Spleen (tissue), 13 donors: ENCODE measurements at places on chromosomes 6 and 20. TPM values are rescaled to one million over a fixed set of nuclear protein-coding genes. Genes with fewer than 3 reads are reported as not detected.

Gene DZANK1
- 2.1 TPM for total RNA-seq

Gene GSTA1
- not detected for total RNA-seq

Gene MYBL2
- total RNA-seq = 44.2 TPM

Gene PRICKLE4
- total RNA-seq = 14.2 TPM

- peak; percentile 91 for DNase-seq
- H3K4me3 ChIP-seq = peak overlapping the region; percentile 40
- H3K27me3 ChIP-seq = no peaks in the 10 kb centered on the region
- peaks cover 32% of the 10 kb centered on the region for H3K4me1 ChIP-seq
- peak overlapping the region; percentile 93 for H3K27ac ChIP-seq
These were observed 130.3 kb upstream of the BTN3A2 start for GRCh38 chr6:26234421-26235301.

- H3K36me3 ChIP-seq = no peaks in the 10 kb centered on the region
- no peak for DNase-seq
- no peak overlapping the region for H3K4me3 ChIP-seq
- no peaks in the 10 kb centered on the region for H3K27me3 ChIP-seq
- peak overlapping the region; percentile 70 for H3K27ac ChIP-seq
These were observed 87.7 kb downstream of the HIVEP2 start for GRCh38 chr6:142857233-142857761.

DNA sequence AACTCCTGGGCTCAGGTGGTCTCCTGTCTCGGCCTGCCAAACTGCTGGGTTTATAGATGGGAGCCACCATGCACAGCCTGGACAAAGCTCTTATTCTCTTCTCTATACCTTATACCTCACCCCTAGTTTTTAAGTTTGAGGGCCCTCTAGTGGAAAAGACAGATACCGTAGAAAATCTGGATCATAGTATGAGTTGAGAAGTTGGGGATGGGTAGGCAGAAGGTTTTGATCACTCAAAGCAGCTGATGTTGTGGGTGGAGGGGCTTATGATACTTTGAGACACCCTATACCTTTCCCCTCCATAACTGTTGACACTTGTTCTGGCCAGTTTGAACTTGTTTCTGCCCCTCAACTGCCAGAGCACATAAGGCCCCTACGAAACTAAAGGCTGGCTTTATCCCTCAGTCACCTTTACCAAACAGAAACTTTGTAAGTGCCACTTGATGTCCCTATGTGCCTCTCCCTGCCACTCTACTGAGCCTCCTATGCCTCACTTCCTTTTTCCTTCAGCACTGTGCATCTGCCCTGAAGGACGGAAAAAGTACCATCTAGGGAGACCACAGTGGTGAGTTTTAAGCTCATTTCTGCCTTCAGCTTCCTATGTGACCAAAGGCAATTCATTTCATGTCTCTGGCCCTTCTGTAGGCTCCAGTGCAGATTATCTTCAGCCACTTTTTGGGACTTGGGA is 28.6 kb downstream of the RALY start:
- peaks cover 99% of the 10 kb centered on the region for H3K4me1 ChIP-seq
- DNase-seq = no peak
- no peaks in the 10 kb centered on the region for H3K36me3 ChIP-seq
- H3K27ac ChIP-seq = no peak overlapping the region
- H3K4me3 ChIP-seq = no peak overlapping the region

- no peaks in the 10 kb centered on the region for H3K27me3 ChIP-seq
- H3K4me3 ChIP-seq = peak overlapping the region; percentile 99
- no peaks in the 10 kb centered on the region for H3K36me3 ChIP-seq
- peak overlapping the region; percentile 98 for H3K27ac ChIP-seq
These were observed 1.3 kb downstream of the DIDO1 start for GRCh38 chr20:62925076-62925419.

- no peak for DNase-seq
- peaks cover 56% of the 10 kb centered on the region for H3K4me1 ChIP-seq
These were observed 4.3 kb downstream of the PPP1R10 start for GRCh38 chr6:30612687-30613248.

DNA sequence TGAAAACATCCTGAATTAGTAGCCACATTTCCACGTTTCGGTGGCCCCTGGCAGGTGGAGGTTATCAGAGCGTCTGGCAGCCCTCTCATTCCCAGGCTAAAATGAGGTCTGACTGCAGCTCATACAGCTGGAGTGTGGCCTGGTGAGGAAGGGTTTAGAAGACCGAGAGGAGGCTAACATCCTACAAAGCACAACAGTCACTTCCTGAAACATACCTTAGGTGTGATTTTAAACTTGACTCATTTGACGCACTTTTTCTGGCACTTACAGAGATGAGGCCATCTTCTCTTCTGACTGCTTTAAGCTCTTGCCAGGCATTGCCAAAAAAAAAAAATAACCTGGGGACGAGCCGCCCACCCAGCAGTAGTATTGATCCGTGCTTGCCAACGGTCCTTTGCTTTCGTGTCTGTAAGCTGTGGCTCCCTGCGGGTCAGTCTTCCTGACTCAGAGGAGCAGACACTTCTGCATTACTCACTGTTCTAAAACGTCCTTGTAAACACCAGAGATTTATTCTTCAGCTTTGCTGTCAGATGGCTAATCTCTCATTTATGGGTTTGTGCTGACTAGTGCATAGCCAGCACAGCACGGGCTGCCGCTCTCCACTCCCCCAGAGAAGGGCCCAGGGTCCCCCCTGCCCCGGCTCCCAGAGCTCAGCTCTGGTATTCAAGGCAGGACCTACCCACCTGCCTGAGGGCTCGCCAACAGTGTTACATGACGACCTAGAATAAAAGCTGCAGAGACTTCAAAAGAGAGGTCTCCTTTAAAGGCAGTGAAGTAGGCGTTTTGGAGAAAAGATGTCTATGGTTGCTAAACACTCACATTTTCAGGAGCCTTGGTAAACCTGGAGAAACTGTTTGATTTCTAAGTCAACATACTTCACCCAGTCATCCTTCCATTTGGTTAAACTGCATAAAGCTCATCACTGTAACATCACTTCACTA is 78.5 kb upstream of the FRMD1 start:
- H3K36me3 ChIP-seq = no peaks in the 10 kb centered on the region
- H3K4me1 ChIP-seq = no peaks in the 10 kb centered on the region

- H3K4me1 ChIP-seq = no peaks in the 10 kb centered on the region
- H3K36me3 ChIP-seq = no peaks in the 10 kb centered on the region
- H3K4me3 ChIP-seq = no peak overlapping the region
- no peak overlapping the region for H3K27ac ChIP-seq
- H3K27me3 ChIP-seq = peaks cover 20% of the 10 kb centered on the region
- DNase-seq = no peak
These were observed 690 bp downstream of the GDAP1L1 start for GRCh38 chr20:44247586-44248409.

- H3K4me3 ChIP-seq = no peak overlapping the region
- DNase-seq = no peak
- no peaks in the 10 kb centered on the region for H3K36me3 ChIP-seq
- no peaks in the 10 kb centered on the region for H3K4me1 ChIP-seq
These were observed 24.4 kb downstream of the CAP2 start for GRCh38 chr6:17417817-17418216.

DNA sequence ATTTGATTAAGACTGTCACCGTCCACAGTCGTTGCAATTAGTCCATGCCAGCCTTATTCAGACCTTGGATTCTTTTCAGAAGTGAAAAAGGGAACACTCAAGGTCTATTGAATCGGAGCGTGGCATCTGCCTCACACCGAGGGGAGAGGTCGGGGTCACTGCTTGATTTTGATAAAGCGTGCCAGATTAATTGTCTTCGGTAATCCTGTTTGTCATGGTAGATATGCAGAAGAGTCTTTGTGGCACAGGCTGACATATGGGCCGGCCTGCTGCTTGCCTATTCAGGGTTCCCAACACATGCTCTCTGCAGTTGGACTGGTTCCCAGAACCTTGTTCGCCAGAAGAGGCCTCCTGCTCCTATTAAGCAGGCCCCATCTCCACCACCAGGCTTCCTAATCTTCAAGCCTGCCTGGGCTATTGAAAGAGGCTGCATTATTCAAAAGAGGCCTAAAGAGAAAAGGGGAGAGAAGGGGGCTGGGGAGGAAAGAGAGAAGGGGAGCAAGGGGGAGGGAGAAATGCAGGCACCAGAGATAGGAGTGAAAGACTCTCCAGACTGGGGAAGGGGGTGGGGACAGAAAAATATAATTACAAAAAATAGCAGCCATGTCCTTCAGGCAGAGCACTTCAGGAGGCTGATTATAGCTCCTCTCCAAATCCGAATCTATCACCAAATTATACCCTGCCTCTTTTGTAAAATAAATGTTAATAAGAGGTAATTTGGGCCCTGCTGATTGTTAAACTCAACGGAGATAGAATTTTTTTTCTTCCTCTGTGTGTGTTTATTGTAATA is 611.3 kb downstream of the HDGFL1 start:
- H3K27me3 ChIP-seq = no peaks in the 10 kb centered on the region
- peak; percentile 71 for DNase-seq
- H3K36me3 ChIP-seq = no peaks in the 10 kb centered on the region
- H3K4me1 ChIP-seq = peaks cover 4% of the 10 kb centered on the region
- no peak overlapping the region for H3K4me3 ChIP-seq

DNA sequence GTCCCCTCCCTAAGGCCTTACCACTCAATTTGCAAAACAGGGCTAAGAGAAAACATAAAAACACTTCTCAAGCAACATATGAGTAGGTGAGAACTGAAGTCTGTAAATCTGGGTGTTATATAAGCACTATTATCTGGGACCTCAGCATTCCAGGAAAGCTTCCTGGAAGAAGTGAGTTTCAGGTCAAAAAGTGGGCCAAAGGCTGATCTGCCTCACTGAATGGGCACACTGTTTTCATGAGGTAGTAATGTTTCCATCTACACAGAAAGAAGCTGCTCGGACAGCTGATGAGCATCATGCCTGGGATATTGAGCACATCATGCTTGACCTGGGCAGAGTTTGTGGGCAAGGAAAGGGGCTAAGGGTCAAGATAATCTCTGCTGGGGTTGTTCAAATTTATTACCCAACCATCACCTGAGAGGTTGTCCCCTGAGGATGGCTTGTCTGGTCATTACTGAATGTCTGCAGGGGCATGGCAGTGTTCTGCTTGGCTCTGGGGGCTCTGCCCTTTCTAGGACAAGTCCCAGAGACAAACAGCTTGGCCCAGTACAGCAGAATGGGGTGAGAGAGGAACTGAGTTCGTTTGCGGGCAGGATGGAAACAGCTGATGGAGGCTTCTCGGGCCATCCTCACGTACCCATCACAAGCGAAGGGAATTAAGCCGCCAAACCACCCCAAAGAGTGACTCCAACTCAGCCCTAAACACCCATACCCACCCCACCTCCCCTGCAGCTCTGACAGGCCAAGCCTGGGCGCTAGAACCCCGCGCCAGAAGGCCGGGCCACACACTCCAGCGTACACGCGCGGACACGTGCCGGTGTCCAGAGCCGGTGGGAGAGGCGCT is 1.2 kb upstream of the SYNJ2 start:
- peak; percentile 86 for DNase-seq
- no peaks in the 10 kb centered on the region for H3K36me3 ChIP-seq
- peak overlapping the region; percentile 78 for H3K4me3 ChIP-seq
- peak overlapping the region; percentile 74 for H3K27ac ChIP-seq

GRCh38 chr6:116866281-116866871 is 10.7 kb upstream of the RFX6 start:
- no peaks in the 10 kb centered on the region for H3K4me1 ChIP-seq
- H3K4me3 ChIP-seq = no peak overlapping the region
- H3K27ac ChIP-seq = no peak overlapping the region
- H3K36me3 ChIP-seq = no peaks in the 10 kb centered on the region

GRCh38 chr6:84357631-84358030 is 130.2 kb upstream of the CEP162 start:
- H3K27ac ChIP-seq = no peak overlapping the region
- H3K4me1 ChIP-seq = no peaks in the 10 kb centered on the region
- DNase-seq = no peak
- no peak overlapping the region for H3K4me3 ChIP-seq
- H3K36me3 ChIP-seq = no peaks in the 10 kb centered on the region

DNA sequence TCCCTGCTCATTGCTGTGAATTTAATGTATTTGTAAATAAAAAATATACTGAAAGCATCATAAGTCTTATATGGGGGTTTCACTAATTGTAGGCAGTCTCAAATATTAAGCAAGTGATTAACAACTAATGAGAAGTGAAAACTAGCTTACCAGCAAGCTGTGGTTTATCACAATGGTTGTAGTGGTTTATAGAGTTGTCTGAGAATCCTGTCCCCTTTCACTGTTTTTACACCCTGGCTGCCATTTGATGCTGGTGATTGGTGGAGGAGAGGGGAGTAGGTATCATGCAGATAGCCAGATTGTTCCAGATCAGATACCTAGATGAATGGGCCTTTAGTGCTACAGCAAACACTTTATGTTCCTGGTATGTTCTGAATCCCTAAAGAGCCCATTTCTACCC is 6.0 kb downstream of the MKKS start:
- no peak overlapping the region for H3K27ac ChIP-seq
- H3K27me3 ChIP-seq = no peaks in the 10 kb centered on the region
- no peak overlapping the region for H3K4me3 ChIP-seq
- DNase-seq = no peak

GRCh38 chr6:92216717-92217116 is 1202.6 kb downstream of the EPHA7 start:
- H3K36me3 ChIP-seq = no peaks in the 10 kb centered on the region
- H3K27ac ChIP-seq = no peak overlapping the region
- no peaks in the 10 kb centered on the region for H3K27me3 ChIP-seq
- no peak overlapping the region for H3K4me3 ChIP-seq

DNA sequence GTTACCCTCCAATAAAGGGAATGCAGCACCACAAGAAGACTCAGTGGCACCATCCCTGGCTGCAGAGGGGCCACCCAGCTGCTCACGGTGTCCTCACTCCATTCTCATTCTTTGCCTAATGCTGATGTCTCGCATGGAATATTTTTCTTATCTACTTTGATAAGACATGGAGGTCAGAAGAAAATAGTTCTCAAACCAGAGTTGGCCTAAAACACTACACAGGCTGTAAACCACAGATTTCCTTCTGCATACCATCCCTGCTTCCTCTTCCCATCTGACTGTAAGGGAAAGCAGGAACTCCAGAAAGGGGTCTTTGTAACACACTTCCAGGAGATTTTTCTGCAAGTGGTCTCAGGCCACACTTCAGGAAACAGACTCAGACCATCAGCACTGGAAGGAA is 43.1 kb upstream of the CD93 start:
- no peaks in the 10 kb centered on the region for H3K36me3 ChIP-seq
- no peak for DNase-seq
- H3K4me3 ChIP-seq = no peak overlapping the region

- H3K36me3 ChIP-seq = no peaks in the 10 kb centered on the region
- no peaks in the 10 kb centered on the region for H3K4me1 ChIP-seq
- no peak overlapping the region for H3K27ac ChIP-seq
- DNase-seq = no peak
These were observed 56.9 kb downstream of the LYRM2 start for GRCh38 chr6:89581689-89582088.
